ENCODE measurements at places on chromosomes 4 and X.

GRCh38 chr4:150256225-150256620 is 178.0 kb downstream of the DCLK2 start:
- no peak for DNase-seq

GRCh38 chrX:72271812-72272211 is 5.2 kb downstream of the RPS4X start:
- no peak for DNase-seq

- no peak for DNase-seq
Measured at GRCh38 chrX:132956421-132957210, 1.8 kb downstream of the HS6ST2 start.

GRCh38 chr4:165048170-165048569 is 5.5 kb upstream of the TRIM75 start:
- DNase-seq = no peak

- DNase-seq = no peak
Measured at GRCh38 chr4:55089916-55090315, 35.5 kb downstream of the KDR start.
